Stimulated activated CD8-positive, alpha-beta memory T cell treated with anti-CD3 and anti-CD28 coated beads, Interleukin-7, amount 100 ng/mL, for 1 hour (primary cell): ENCODE measurements at places on chromosomes 12 and 14.

- no peak for DNase-seq
These were observed 229.7 kb downstream of the TTC6 start for GRCh38 chr14:37824939-37825712.

DNA sequence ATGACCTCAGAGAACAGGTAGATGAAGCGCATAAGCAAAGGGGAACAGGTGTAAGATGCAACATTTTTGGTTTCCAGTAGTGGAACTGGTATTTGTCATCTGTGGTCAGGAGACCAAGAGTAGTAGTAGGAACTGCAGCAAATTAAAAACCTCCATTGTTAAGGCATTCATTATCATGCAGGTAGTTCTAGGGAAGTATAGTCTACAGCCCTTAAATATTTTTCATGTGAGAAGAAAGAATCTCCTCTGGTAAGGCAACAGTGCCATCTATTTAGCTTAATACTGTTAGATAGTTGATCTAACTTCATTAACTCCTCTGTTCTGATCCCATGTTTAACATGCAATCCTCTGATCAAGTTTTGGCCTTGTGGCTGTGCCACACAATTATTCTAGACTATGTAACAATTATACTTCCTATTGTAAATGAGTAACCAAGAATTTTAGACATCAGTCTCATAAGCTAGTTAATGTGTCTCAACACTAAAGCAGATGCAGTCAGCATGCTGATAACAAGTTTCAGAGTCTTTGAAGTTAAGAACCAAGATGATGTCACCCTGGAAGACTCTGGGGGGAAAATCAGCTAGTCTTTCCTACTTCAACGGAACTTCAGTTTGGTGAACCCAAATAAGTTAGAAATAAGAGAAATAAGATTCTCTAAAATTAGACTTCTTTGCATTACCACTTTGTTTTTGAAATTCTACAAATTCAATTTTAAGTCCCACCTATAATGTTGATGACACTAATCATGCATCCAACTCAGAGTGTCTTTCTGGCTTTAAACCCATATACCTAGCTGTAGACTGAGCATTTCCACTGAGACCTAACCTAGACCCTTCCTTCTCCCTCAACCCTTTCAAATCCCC is 70.9 kb downstream of the STXBP6 start:
- no peak for DNase-seq

GRCh38 chr14:45044638-45045037 is 39.3 kb upstream of the PRPF39 start:
- no peak for DNase-seq

GRCh38 chr14:46034305-46034704 is 617.3 kb downstream of the RPL10L start:
- no peak for DNase-seq

- no peak for DNase-seq
These were observed 89.1 kb downstream of the MIA2 start for GRCh38 chr14:39322807-39323206.

- DNase-seq = no peak
These were observed 62.4 kb downstream of the SLC15A4 start for GRCh38 chr12:128761379-128761790.

DNA sequence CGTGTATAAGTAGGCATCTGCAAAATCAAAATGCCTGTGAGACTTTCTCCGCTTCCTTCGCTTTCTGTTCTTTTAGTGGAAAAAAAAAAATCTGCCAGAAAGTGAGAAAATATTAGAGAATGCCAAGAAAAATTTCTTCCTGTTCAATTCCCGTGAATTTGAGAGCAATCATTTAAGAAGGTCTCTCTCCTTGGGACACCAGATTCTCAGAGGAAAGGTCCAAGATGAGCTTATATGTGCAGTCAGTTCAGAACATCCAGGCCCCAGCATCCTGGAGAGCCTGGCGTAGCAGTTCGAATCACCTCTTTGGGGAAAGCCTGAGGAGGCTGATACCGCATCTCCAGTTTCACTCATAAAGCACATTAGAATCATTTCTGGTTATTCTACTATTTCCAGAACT is 912.8 kb downstream of the GALC start:
- DNase-seq = no peak

DNA sequence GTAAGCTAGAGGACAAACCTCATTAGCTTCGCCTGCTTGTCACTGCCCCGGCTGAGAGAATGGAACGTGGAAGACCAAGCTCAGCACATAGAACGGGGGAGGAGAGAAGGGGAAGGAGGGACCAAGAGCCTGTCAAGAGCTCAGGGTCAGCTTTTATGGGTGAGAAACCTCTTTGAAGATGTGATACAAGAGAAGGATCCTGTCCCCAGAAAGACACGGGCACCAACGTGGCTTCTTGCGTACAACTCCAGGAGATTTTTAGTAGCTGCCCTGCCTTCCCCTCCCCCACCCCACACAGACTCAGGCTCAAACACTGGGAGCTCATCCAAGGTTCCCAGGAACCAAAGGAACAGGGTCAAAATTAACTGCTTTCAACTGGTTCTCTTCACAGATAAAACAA is 34.7 kb downstream of the APPL2 start:
- no peak for DNase-seq

DNA sequence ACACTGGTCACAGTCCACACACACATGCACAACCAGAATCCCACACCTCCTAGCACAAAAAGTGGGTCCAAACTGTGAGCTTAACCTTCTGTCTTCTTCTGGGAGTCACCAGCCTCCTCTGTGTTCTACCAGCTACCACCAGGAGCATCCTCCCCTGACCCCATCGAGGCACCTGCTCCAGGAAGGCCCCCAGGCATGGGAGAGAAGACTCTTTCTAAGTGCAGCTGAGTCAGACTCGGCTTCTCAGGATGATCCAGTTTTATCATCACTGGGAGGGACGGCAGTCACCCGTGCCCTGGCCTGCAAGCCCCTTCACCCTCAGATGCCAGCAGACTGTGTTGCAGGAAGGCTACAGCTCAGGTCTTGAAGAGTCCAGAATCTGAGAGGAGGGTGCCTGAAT is 7.9 kb upstream of the ENDOU start:
- no peak for DNase-seq
